Suppressor macrophage treated with lipopolysaccharide for 1 hour (primary cell): ENCODE measurements at places on chromosomes 3 and 15.
A peak's percentile ranks its signal among the peaks of the same experiment; 100 is the strongest.

GRCh38 chr15:63640146-63640545, 43.0 kb downstream of the FBXL22 start:
- DNase-seq = no peak

- no peak for DNase-seq
Observed at GRCh38 chr15:91776104-91776503, 77.4 kb upstream of the SLCO3A1 start.

- peak; percentile 82 for DNase-seq
Observed at GRCh38 chr3:15108082-15108545, 9.2 kb upstream of the RBSN start.

GRCh38 chr15:77633913-77634265, 1.2 kb upstream of the LINGO1 start:
- DNase-seq = no peak

DNA sequence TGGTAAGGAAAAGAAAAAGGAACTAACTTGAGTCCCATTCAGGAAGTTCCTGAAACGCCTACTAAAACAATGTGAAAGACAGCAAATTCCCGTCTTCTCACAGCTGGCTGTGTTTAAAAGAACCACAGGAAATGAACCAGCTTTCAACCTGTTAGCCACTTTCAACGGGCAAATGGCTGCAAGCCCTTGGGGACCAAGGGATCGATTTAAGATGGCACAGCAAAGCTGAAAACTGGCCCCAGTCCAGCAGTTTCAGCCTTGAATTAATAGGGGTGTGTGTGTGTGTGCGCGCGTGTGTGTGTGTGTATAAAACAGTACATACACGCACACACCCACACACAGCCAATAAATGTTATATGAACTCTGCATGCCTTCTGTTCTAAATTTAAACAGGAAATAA, 168.7 kb upstream of the TMCO5A start:
- peak; percentile 54 for DNase-seq

- DNase-seq = peak; percentile 99
Observed at GRCh38 chr15:45456212-45457106, 66.1 kb downstream of the SLC30A4 start.

DNA sequence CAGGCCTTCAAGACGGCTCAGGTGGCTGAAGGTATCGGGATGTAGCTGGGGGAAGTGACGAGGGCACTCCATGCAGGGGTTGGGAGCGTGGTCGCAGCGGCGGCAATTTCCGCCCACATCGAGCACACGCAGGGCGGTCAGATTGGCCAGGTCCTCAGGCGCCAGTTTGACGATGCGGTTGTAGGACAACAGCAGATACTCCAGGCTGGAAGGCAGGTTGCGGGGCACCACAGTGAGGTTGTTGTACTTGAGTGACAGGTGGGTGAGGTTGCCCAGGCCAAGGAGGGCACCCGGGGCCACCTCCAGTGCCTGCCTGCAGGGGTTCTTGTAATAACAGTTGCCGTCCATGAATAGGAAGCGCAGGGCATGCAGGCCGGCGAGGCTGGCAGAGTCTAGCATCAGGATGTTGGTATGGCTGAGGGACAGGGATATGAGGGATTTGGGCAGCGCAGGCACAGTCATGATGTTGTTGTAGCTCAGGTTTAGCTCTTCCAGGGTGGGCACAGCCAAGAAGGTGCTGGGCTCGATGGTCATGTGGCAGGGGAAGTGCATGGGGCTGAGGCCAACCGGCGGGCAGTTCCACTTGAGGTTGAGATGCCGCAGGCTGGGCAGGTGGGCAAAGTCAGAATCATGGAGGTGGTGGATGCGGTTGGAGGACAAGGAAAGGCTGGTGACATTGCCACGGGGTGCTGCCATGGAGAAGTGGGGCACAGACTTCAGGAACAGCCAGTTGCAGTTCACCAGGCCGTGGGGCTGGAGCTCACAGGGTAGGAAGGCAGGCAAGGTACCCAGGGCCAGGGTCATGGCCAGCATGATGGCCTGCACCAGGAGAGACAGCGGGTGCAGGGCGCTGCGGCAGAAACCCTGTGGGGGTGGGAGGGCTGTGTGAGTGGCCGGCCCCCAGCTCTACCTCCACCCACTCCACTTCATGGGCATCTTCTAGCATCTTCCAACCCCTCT, 1.7 kb downstream of the TLR9 start:
- no peak for DNase-seq

- DNase-seq = no peak
Observed at GRCh38 chr15:99052205-99052604, 44.6 kb upstream of the PGPEP1L start.

DNA sequence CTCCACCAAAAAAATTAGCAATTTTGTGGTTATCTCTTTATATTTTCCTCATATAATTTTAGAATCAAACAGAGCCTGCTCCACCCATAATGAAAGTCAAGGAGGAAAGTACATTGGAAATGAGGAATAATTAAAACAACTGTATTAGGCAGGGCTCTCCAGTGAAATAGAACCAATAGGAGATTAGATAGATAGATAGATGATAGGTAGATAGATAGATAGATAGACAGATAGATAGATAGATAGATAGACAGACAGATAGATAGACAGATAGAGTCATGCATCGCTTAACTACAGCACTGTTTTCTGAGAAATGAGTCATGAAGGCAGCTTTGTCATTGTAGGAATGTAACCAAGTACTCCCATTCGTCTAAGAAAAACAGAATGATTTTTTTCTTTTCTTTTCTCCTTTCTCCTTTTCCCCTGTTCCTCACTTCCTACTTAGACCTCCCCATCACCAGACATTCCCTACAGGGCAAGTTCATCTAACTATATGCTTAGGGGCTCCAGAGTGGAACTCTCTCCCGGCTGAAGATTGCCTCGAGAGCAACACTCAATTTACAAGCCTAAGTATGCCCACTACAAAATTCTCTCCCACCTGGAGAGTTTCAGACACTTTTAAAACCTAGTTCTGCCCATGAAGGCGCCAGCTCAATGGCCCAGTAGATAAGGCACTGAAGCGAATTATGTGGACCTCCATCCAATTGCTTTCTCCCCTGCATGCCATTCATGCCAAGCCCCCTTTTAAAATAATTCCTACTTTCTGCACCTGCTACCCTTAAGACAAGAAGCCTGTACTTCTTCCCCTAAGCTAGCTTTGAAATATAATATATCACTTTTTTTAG, 53.3 kb upstream of the LIPC start:
- no peak for DNase-seq

- peak; percentile 38 for DNase-seq
Observed at GRCh38 chr3:10116138-10116460, 624 bp downstream of the BRK1 start.

DNA sequence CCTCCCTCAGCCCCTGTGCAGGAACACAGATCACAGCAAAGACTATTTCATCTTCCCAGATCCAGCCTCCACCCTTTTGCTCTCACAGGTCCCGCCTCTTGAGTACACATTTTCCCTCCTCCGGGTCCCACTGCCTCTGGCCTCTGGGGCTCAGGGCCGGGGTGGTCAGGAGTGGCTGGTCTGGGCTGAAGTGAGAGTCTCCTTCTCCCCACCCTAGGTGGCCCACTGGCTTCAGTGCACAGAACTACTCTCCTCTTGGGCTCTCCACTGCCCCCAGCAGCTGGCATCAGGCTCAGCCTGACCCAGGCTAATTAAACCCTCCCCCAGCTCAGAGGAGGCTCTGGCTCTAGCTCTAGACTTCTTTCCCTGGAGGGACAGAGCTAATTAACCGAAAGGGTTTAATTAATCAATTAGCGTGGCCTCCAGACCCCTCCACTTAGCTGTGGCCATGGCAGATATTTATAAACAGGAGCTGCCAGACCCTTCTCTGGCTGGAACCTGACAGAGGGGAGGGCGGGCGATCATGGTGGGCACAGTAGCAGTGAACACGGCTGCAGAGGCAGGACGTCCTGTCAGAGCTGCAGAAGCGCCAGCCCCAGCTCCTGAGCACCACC, 15.1 kb downstream of the DUSP7 start:
- DNase-seq = no peak

DNA sequence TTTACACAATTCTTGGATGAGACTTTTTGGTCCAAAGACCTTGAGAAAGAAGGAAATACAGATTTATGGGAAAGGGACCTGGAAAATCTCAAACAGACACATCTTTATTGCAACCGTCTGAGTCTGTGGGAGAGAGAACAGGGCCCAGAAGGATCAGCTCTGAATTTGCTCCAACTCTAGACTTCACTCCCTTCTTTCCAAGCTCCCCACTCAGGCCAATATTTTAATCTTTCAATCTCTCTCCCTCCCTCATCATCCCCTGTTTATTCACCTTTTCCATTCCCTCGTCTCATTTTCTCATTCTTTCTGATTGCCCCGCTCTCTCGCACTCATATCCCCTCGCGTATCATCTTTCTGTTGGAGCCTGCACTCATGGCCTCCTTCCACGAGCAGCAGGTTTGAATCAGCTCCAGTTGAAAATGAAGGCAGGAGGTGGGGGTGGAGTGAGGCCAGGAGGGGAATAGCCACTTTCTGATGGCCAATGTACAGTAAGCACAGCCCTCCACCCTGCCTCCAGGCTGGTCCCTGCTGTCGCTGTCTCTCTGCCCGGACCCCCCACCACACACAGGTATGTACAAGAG, 63.6 kb upstream of the BOC start:
- no peak for DNase-seq

DNA sequence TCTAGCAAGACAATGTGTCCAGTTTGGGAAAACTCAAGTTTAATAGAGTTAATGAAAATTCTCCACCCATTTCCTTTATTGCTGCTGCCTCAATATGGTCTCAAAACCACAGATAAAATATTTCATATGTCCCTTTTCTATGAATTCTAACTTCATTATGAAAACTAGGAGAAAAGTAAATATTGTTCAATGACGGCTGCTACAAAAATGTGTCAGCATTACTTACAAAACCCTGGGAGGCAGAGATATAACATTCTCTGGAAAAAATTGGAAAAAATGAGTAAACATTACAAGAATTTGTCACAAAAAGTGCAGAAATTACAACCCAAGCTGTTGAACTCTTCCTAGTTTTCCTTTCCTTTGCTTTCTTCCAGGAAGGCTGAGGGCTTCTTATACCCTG, 22.2 kb upstream of the FBN1 start:
- DNase-seq = no peak

GRCh38 chr15:101067660-101068522, 148.7 kb downstream of the LRRK1 start:
- DNase-seq = no peak

- DNase-seq = no peak
Observed at GRCh38 chr15:51760805-51761204, 9.4 kb downstream of the TMOD2 start.

GRCh38 chr3:53806182-53807116, 39.8 kb downstream of the CHDH start:
- DNase-seq = no peak

DNA sequence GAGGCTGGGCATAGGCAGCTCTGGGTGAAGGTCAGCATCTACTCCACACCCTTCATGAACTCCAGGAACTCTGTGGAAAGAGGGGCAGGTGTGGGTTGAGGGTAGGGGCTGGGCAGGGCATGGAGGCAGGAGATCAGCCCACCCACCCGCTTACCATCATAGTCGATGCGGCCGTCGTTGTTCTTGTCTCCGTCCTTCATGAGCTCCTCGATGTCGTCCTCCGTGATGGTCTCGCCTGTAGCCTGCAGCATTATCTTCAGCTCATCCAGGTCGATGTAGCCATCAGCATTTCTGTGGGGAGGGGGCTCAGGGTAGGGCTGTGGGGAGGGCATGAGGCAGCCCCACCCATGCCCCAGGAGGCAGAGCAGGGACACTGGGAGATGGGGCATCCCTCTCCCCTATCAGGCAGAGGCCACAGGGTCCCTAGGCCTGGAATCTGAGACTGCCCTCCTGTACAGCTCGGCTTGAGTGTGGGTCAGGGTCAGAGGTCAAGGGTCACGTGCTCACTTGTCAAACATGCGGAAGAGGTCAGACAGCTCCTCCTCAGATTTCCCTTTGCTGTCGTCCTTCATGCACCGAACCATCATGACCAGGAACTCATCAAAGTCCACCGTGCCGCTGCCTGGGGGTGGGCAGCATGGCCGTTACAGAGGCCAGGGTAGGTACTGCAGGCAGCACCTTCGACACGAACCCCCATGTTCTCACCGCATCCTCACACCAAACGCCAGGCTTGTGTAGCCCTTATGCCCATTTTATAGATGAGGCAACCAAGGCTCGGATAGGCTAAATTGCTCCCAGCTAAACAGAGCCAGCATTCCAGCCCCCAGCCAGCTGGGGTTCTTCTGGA, 2.4 kb downstream of the TNNC1 start:
- no peak for DNase-seq

DNA sequence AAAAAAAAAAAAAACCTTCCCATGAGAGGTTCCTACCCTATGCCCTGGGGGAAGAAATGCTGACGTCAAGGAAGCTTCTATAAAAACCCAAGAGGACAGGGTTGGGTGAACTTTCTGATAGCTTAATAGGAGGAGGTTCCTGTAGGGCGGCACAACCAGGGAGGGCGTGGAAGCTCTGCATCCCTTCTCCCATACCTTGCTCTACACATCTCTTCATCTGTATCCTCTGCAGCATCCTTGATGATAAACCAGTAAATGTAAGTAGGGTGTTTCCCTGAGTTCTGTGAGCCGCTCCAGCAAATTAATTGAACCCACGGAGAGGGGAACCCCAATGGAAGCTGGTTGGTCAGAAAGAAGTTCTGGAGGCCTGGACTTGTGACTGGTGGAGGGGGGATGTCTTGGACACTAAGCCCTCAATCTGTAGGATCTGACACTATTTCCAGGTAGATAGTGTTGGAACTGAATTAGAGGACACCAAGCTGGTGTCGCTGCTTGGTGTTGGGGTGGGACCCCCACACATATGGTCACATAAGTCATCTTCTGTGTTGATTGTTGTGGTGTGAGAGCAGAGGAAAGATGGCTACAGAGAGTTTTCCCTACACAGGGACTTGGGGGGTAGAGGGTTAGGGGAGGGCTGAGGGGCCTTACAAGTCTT, 91.5 kb downstream of the ST6GAL1 start:
- DNase-seq = no peak

DNA sequence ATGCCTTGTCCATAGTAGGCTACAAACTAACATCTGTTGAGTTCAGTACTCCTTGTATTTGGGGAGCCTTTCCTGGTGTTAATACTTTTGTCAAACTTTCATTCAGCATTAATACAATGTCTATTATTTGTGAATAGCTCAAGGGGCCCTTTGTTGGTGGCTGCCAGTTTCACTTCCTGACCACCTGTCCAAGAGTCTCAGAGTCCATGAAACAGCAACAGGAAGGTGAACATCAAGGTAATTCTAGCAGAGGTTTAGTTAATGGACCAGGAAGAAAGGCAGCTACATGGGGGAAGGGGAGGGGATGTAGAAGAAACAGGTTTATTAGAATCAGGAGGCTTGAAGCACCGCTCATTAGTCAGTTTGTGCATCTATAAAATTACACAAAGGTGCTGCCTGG, 386.9 kb downstream of the PDCD6IP start:
- no peak for DNase-seq

GRCh38 chr3:194257916-194258668, 93.0 kb downstream of the CPN2 start:
- no peak for DNase-seq
